Osteocyte (in vitro differentiated cells): ENCODE measurements at places on chromosomes 3 and 15.

GRCh38 chr15:71276336-71276665 is 161.0 kb downstream of the THSD4 start:
- DNase-seq: no peak

DNA sequence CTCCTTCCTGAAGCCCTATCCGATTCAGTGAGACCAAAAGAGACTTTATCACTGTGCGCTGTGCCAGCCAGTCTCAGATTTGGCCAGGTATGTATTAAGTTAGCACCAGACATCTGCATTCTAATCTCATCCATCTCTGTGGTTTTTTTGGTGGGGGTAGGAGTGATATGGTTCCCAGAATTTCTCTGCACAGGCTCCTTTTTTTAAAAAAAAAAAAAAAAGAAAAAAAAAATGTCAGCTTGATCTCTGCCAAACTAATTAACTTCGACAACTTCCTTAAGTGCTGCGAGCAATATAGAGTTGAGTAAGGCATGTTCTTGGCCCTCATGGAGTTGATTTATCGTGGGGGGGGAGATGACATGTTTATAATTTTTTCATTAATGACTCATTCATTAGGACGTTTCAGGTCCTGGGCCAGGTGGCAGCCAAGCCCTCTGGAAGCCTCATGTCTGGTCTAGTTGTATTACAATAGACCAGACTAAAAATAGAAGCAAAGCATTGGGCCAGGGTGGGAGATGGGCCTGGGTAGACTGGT is 12.9 kb downstream of the SLCO3A1 start:
- DNase-seq: no peak

DNA sequence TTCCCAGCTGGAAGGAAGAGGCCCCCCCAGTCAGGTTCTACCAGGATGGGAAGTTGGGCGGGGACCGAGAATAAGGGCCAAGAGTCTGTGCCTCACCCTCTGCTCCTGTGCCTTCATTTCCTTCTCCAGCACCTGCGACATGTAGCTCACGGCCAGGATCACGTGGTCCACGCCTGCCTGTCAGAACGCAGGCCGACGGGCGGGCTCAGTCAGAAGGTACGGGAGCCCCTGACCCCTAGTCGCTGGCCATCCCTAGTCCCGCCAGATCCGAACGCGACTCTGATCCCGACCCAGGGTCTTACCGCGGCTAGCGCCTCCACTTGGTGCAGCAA is 489 bp downstream of the GMPPB start:
- DNase-seq: no peak

DNA sequence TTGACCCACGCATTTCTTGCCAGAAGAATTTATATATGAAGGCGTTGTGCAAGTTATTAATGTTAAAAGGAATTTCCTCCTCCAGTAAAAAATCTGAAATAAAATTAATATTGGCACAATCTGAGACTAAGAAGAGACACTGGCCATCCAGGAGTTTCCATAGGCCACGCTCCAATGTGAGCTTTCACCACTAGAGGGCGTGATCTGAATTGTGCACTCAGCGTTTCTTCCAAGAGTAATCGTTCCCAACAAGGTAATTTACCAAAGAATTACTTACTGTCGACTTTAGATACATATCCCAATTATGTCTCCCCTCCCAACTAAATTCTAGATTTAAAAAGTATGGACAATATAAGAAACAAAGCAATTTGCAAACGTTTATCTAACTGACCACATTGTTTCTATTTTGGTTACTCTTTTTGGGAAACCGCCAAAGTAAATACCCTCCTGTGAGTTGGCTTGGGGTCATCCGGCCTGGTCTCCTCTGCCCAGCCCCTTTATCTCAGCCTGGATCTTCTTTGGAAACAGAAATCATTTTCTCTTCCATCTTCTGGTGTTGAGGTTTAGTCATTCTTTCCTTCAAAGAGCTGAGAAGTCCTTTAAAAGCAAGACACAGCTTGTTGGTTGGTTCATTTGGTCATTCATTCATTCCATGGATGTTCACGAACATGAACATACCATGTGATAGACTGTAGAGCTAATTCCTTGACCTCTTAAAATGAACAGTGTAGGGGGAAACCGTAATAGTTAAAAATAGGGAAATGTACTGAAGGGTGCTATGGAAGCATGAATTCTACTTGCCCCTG is 26.2 kb downstream of the POLR2M start:
- no peak for DNase-seq
